Activated T-helper 9 cell treated with anti-CD3 and anti-CD28 coated beads, Interleukin-2, amount 50 U/mL, for 16 hours (primary cell): ENCODE measurements at places on chromosomes 5 and 9.

GRCh38 chr5:2335125-2335732 lies 416.2 kb downstream of the IRX2 start:
- no peak for DNase-seq

- DNase-seq: no peak
Observed at GRCh38 chr5:56060276-56061110, 65.7 kb upstream of the IL6ST start.

GRCh38 chr9:12718482-12719026 lies 25.4 kb downstream of the TYRP1 start:
- DNase-seq: no peak

- no peak for DNase-seq
Observed at GRCh38 chr5:81773574-81773973, 22.7 kb upstream of the SSBP2 start.
